ENCODE measurements at places on chromosomes 1 and 21.

- DNase-seq = no peak
These were observed 17.4 kb downstream of the CELA3A start for GRCh38 chr1:22018583-22019559.

GRCh38 chr1:98557895-98558294 lies 103.6 kb upstream of the SNX7 start:
- no peak for DNase-seq

GRCh38 chr1:220887520-220888416 lies 8.5 kb downstream of the HLX start:
- DNase-seq = no peak

DNA sequence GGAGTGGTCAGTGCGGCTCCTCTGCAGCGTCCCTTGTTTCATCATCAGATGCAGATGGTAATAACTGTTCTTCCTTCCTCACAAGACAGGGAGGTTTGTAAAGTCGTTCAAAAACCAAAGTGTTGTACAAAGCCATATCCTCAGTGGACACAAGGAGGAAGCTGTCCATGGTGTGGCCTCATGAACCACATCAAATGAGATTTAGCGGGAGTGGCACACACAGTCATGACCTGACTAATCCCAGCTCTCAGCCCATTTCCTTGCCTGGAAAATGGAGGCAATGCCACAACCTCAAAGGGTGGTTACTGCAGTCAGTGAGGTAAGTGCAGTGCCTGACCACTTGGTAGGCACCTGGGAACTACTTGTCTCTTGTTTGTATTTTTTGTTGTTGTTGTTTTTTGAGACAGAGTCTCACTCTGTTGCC lies 13.4 kb downstream of the ENTREP3 start:
- DNase-seq = no peak

GRCh38 chr1:148435406-148435805 lies 47.7 kb downstream of the PPIAL4G start:
- DNase-seq = no peak

DNA sequence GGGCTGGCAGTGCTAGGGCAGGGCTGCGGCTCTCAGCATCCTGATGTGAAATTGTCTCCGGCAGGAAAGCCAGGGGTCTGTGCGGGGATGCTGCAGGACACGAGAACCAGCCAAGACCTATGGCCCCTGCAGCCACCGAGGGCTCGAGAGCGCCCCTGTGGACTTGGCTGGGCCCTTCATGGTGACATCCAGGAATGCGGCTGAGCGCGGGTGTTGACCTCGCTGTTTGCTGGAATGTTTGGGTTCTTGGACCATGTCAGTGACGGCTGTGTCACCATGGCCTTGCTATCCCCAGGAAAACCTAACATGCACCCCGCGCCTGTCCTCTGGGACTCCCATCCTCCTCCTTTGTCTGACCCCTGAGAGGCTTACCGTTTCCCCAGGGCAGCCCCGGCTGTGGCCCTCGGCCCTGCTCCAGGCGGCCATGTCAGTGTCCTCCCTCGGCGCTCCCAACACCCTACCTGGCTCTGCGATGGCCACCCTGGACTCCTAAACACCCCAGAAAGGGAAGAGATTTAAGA lies 14.3 kb upstream of the C1orf174 start:
- DNase-seq = no peak

GRCh38 chr1:40185951-40186864 lies 25.0 kb downstream of the RLF start:
- no peak for DNase-seq

DNA sequence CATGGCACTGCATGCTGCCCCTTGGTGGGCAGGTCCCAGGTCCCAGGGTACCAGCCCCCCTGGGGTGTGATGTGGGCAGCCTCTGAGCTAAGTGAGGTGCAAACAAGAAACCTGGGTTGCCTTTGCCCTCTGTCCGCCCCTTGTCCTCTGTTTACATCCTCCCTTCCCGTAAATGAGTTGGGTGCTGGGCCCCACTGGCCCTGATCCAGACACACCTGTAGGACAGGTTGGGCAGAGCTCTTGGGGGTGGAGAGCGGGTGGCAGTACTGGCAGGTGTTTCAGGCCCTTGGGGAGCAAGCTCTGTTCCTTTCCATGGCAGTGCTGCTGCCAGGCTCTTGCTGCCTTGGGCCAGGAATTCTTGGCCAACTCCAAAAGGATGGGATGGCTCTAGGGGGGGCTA lies 35.8 kb downstream of the ELF3 start:
- DNase-seq = peak; percentile 75

DNA sequence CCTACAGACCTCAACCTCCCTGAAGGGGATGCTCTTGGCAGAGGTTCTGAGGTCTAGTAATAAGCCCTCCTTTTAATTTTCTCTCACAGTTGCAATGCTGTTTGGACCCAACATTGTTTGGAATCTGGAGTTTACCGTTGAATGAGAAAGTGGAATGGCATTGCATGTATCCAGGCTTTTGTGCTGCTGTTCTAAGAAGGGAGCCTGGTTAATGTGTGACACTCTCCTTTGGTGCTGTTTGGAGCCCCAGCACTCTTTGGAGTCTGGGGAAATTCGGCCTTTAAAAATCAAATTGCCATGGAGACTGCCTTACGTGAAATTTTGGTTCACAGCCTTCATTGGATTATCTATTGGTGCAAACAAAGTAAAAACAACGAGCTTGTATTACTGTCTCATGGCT lies 23.7 kb upstream of the TMEM61 start:
- no peak for DNase-seq

- DNase-seq = no peak
These were observed 122.3 kb upstream of the BACE2 start for GRCh38 chr21:41045534-41046268.

GRCh38 chr1:115764541-115764940 lies 4.0 kb downstream of the CASQ2 start:
- peak; percentile 10 for DNase-seq

DNA sequence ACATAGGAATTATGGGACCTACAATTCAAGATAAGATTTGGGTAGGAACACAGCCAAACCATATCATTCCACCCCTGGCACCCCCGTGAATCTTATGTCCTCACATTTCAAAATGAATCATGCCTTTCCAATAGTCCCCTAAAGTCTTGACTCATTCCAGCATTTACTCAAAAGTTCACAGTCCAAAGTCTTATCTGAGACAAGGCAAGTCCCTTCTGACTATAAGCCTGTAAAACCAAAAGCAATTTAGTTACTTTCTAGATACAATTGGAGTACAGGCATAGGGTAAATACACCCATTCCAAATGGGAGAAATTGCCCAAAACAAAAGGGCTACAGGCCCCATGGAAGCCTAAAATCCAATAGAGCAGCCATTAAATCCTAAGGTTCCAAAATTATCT lies 138.9 kb downstream of the PLPPR5 start:
- no peak for DNase-seq

DNA sequence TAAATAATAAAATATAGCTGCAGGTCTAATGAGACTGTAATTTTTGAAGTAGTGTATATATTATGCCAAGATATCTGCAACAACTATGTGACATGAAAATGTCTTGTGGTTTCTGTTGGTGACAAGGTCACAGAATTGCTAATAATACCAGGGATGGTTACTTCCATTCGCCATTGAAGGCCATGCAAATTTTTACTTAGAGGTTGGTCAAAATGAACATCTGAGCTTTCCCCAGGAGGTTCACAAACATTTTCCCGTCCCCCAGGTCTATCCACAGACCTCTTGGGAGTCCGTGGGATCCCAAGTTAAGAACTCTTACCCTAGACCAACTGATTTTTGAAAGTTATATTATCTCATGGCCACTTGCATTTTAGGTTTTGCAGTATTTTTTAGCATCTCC lies 62.7 kb downstream of the BCL9 start:
- no peak for DNase-seq

- no peak for DNase-seq
These were observed 27.3 kb upstream of the TMEM61 start for GRCh38 chr1:54952950-54953718.

DNA sequence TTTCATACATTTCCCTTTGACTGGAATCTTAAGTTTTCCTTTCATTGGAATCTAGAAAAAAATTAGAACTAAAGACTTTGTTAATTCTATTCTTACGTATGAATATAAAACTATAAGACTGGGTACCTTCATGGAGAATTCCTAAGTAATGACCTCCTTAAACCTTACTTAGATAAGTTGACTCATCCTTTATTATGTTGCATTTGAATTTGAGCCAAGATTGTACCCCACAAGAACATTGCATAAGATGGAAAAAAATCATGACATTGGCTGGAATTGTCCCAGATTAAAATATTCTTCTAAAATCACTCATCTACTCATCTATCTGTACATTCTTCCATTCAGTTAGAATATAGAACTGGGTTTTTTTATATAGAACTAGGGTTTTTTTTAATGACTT lies 137.4 kb downstream of the C1orf21 start:
- no peak for DNase-seq

- no peak for DNase-seq
These were observed 510.1 kb downstream of the PLA2G4A start for GRCh38 chr1:187338762-187339412.

All from DMS79 (cell line).